ENCODE measurements at places on chromosomes 4 and X. TPM values are rescaled to one million over a fixed set of nuclear protein-coding genes. Genes with fewer than 3 reads are reported as not detected.

Gene P2RY8
- total RNA-seq = 0.76 TPM

Gene RRH
- not detected for total RNA-seq

Gene CCDC158
- not detected for total RNA-seq

Gene BEND2
- not detected for total RNA-seq

Gene ITGB1BP2
- 0.64 TPM for total RNA-seq

Gene HSFX2
- total RNA-seq = 0.25 TPM

Gene HERC3
- total RNA-seq = 7.7 TPM

Gene CXCL6
- 0.26 TPM for total RNA-seq

Gene APOOL
- 6.9 TPM for total RNA-seq

Gene ENPP6
- total RNA-seq = under 0.01 TPM

Gene SATL1
- total RNA-seq = not detected

Gene DNAJB14
- 50.8 TPM for total RNA-seq

Gene TASL
- not detected for total RNA-seq

Gene CFI
- 23.4 TPM for total RNA-seq

Gene ZCCHC4
- 4.6 TPM for total RNA-seq

Gene GYPE
- under 0.01 TPM for total RNA-seq

Gene NXF2
- not detected for total RNA-seq

Gene CENPU
- 4.0 TPM for total RNA-seq

Gene NR3C2
- total RNA-seq = 8.5 TPM

Gene CHIC1
- total RNA-seq = 6.7 TPM

Gene FAM241A
- total RNA-seq = 9.0 TPM

Gene ETNPPL
- not detected for total RNA-seq

Gene ZNF157
- not detected for total RNA-seq

Gene HNRNPH2
- total RNA-seq = 81.4 TPM

Gene STATH
- not detected for total RNA-seq

Gene PRKG2
- not detected for total RNA-seq

Gene CABS1
- not detected for total RNA-seq

Gene FUNDC1
- 6.1 TPM for total RNA-seq

Gene SSX1
- total RNA-seq = not detected

Gene DNAAF6
- total RNA-seq = not detected

Gene DDX3X
- total RNA-seq = 341 TPM

Gene NKX3-2
- under 0.01 TPM for total RNA-seq

Gene TCEAL5
- not detected for total RNA-seq

Gene SLC10A4
- 0.13 TPM for total RNA-seq

Gene PPP4R3C
- not detected for total RNA-seq

Gene NFXL1
- 4.7 TPM for total RNA-seq

Gene FGFBP2
- total RNA-seq = not detected

Gene FOXO4
- 5.9 TPM for total RNA-seq

Gene SULT1E1
- total RNA-seq = 2.3 TPM

Measured in dermis microvascular lymphatic vessel endothelial cell (primary cell).